ENCODE measurements at places on chromosomes 7 and 10.

DNA sequence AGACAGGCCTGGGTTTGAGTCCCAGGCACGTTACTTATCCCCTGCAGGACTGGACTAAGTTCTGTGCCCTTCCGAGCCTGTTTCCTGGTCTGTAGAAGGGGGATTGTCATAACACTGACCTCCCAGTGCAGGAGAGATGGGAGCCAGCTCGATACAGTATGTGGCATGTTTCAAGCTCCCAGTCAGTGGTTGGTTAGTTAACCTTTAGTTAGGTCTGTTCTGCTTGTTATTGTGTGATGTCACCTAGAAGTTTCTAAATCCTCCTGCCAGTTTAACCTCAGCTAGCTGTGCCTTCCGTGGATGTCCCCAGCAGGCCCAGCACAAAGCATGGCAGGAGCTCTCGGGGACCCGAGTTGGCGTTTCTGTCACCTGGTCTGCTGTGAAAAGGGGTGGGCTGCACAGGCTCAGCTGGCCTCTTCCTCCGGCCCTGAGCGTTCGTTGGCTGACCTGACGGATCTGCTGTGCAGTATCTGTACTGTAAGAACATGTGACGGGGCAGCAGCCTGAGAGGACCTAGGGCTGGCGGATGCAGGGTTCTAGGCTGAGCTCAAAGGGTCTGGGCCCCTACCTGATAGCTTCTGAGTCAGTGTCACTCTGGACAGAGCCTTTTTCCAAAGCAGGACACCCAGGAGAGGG lies 53.0 kb downstream of the SPOCK2 start:
- no peak for DNase-seq

DNA sequence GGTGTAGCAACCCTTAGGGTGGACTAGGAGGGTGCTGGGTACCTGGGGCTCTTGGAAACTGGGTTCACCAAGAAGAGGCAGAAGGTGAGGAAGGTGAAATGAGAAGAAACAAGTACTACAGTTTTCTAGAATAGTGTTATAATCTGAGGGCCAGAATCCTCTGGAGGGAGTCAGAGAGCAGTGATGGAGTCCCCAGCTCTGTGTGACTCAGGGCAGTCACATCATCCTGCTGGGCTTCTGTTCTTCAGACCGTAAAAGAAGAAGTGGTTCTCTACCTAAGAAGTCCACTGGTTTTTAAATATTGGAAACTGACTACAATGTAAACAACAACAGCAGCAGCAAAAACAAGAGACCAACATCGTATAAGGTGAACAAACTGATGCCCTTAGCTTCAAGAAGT lies 197.3 kb downstream of the PRPF18 start:
- no peak for DNase-seq

DNA sequence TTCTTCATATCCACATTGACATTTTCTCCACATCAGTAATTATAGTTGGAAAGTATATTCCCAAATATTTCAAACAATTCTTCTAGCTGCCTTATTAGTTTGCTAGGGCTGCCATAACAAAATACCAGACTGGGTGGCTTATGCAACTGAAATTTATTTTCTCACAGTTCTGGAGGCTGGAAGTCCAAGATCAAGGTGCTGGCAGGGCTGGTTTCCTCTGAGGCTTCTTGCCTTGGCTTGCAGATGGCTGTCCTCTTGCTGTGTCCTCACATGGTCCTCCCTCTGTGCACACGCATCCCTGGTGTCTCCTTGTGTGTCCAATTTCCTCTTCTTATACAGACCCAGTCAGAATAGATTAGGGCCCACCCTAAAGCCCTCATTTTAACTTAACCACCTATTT lies 34.5 kb downstream of the DOCK4 start:
- no peak for DNase-seq

DNA sequence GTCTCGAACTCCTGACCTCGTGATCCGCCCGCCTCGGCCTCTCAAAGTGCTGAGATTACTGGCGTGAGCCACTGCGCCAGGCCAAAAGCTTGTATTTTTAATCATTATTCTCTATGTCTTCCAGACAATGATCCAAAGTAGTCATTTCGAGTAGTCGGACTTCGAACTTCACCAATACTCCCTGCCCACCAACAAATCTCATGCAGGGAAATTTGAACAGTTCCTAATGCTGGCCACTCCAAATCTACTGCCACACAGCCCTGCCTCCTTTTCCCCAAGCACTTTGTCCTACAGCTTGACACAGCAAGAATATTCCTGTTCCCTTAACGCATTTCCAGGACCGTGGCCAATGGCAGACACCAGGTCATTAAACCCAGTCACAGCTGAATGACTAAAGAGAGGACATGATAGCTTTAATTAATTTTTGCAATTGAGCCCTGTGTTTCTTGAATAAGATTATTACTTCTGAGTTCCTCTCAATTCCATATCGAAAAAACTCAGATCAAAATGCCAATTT lies 142.3 kb upstream of the NRP1 start:
- no peak for DNase-seq

DNA sequence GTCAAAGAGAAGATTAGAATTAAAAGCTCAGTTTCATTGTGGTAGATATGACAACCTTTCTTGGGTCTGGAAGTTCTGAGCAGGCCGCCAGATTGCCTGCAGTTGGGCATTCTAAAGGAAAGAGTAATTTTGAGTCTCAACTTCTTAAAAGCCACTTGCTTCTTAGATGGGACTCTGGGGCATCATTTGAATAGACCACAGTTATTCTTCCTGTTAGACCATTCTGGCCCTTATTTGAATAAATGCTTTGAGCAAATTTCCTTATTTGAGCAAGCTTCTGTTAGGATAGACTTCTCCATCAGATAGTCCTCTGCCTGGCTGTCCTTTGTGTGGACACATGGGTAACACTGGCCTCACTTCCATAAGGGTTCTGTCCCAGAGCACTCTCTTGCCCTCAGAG lies 40.2 kb downstream of the SND1 start:
- DNase-seq = no peak

DNA sequence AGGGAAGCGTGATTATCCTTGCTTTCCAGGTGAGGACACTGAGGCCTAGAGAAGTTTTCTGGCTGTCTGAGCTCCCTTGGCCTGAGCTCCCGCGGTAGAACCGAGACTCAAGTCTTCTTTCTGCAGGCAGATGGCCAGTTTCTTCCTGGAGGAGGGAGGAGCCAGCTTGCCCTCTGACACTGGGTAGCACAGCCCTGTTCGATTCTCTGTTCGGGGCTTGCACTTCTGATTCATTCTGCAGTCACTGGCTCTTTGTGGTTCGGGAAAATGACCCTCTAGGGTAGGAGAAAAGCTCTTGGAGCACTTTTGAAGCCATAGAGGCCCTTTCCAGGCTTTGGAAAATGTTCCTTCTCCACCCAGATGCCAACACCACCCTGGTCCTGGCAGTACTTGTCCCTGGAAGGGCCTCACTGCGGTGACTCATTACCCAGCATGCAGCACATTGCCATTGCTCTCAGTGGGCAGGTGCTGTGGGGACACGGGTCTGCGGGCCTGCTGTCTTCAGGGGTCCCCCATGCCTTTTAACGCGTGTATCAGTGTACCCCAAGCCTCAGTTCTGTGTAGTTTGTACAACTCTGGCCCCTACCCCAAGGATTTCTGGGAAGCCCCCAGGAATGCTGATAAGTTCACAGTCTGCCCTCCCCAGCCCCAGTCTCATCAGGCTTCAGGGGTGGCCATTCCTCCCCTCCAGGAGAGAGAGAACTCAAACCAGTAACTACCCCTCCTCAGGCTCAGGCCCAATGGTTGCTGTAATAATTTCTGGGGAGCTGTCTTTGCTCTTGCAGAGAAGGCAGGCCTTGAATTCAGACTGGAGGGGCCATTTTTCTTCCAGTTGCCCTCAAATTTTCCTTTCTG lies 11.9 kb downstream of the CHST3 start:
- DNase-seq = no peak

GRCh38 chr7:92798517-92799249 lies 37.7 kb downstream of the CDK6 start:
- DNase-seq = no peak

DNA sequence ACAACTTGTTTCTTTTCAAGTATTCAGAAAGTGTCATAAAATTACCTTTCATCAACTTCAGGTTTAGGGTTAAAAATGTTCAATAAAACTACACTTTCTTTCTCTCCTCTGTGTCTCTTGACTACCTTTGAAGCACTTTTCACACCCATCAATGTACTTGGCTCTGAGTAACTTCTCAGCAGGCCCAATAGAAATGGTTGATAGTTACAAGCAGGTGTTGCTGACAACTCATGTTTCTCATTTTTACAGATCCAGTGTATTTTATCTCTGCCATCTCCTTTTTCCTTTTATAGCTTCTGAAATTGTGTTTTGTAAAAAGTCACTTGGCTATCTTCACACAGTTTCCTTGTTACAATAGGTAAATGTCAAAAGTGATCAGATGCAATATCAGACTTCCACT lies 348.0 kb downstream of the PHTF2 start:
- no peak for DNase-seq

DNA sequence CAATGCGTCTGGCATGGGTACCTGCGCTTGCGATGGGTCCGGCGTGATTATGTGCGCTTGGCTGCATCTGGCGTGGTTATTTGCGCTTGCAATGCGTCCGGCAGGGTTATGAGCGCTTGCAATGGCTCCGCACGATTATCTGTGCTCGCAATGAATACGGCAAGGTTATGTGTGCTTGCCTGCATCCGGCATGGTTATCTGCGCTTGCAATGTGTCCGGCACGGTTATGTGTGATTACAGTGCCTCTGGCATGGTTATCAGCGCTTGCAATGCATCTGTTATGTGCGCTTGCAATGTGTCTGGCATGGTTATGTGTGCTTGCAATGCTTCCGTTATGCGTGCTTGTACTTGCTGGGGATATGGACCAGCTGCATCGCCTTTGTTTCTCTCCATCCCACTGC lies 37.7 kb downstream of the RBAK start:
- no peak for DNase-seq
